ENCODE measurements at places on chromosomes 7 and 10.

- no peak for DNase-seq
These were observed 180.2 kb upstream of the FZD8 start for GRCh38 chr10:35822316-35822715.

DNA sequence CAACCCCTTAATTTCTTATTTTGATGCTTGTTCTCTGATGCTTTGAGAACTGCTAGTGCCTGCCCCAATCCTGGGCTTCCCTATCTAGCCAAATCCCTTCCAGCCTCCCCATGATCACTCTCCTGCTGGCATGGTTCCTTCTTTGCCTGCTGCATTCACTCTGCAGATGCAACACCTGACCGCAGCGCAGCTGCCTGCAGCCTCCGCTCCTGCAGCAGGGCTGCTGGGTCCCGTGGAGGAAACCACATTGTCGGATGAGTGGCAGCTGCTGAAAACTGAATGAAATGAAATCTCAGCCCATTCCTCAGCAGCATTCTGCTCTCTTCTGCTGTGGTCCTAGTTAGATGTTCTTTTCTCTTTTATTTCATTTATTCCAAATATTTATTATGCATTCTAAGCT, 320.3 kb downstream of the CCDC3 start:
- DNase-seq: no peak

DNA sequence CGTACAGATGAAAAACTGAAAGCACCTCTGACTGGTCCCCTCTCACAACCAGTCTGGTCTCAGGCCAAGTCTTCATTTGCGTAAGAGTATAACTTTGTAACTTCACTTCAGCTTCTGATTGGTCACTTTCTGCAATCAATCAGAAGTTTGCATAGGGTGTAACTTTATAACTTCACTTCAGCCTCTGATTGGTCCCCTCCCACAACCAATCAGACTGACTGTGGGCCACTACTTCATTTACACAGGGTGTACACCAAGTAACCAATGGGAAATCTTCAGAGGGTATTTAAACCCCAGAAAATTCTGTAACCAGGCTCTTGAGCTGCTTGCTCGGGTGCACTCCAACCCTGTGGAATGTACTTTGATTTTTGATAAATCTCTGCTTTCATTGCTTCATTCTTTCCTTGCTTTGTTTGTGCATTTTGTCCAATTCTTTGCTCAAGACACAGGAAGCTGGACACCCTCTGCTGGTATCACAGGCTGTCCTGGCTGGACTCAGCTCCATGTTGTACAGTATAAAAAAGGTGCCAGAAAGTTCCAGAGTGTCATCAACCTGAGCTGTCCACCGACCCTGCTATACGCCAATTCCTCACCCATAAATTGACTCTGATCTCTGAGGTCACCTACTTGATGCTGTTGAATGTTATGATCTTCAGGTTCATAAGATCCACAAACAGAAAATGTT, 74.5 kb downstream of the COBL start:
- DNase-seq: no peak

DNA sequence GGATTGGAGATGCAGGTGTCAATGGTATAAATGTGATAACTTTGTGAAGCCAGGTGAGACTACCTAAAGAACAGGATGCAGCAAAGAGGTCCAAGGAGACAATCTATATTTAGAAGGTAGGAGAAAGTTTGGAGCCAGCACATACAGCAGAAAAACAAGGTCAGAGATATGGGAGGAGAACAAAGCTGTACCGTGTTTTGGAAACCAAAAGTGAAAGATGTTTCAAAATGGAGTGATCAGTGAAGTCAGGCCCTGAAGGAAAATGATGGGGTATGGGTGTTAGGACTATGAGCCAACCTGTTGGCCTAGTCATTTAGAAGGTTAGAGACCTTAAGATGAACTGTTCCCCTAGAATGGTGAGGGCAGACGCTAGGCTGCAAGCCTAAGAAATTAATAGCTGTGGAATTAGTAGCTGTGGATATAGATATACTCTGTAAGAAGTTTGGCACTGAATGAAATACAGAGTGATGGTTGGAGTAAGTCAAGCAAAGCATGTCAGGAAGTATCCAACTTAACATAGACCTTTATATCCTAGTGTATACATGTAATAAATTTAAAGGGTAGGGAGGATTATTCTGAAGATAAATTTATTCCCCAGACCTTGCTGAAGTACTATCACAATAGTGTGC, 149.8 kb upstream of the WNT16 start:
- no peak for DNase-seq

DNA sequence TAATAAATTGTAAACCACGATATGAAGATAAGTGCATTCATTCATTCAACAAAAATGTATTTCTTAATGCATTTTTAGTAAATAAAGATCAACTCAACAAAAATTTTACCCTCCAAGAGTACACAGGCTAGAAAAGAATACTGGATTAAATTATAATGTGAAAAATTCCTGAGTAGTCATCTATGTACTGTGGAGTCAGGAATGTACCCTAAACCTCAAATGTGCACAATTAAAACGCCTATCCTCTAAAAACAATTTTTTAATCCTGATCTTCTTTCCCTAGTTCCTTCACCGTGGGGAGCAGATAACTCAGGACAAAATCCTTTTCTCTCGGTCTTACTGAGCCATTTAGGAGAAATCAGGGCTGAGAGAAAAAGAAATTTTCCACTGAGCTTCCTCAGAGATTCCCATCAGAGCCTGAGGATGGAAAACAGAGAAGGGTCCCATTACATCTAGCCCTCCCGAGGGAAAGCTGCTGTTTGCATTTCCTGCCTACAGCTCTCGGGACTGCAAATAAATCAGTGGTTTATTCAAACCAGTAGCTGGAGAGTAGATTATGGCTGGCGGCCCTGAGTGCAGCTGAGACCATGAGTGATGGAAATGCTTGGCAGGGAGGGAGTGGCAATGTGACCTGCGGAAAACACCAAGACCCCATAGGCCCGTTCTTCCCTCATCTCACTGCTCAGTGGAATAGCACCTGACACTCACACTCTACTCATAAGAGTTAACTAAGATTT, 7.4 kb downstream of the TAS2R40 start:
- no peak for DNase-seq

- DNase-seq: no peak
These were observed 425.4 kb downstream of the RPS24 start for GRCh38 chr10:78458983-78459638.

DNA sequence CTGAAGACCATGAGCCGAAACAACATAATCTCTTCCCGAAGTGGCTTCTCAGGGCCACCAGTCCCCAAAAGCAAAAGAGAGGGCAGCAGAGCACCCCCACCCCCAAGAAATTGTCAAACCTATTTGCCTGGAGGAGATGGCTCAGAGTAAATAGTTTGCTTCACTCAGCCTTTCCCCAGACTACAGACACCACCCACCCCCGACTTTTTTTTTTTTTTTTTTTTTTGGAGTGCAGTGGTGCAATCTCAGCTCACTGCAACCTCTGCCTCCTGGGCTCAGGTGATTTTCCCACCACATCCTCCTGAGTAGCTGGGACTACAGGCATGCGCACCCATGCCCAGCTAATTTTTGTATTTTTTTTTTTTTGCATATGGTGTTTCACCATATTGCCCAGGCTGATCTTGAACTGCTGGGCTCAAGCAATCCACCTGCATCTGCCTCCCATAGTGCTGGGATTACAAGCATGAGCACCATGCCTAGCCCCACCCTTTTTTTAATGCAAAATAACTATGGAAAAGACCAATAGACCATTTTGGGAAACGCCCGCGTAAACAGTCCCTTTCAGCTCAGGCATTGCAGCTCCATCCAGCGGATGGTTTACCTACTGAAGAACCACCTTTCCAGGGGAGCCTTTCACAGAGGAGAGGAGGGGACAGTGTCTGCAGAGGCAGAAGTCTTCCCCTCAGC, 9.7 kb downstream of the ZMIZ1 start:
- no peak for DNase-seq

DNA sequence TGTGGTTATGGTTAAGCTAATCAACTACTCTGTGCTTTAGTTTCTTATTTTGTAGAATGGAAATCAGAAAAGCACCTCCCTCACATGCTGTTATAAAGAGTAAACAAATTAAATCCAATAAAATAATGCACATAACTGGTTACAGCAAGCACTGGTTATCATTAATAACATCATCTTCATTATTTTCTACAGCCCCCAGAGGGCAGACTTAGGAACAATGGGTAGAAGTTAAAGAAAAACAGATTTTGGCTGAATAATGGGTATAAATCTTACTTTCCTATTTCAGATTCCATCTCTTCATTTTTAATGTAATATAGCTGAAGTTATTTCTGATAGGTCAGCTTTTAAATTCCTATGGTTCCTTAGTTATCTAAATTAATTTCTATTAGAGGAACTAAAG, 126.5 kb downstream of the DOCK4 start:
- DNase-seq: no peak

Measured in stimulated activated CD8-positive, alpha-beta memory T cell treated with anti-CD3 and anti-CD28 coated beads, Interleukin-4, amount 100 ng/mL, for 1 hour (primary cell).